KBM-7 (cell line): ENCODE measurements at places on chromosomes 7 and 10.
A peak's percentile ranks its signal among the peaks of the same experiment; 100 is the strongest.

GRCh38 chr10:119896937-119897770, 4.6 kb downstream of the SEC23IP start:
- no peak for DNase-seq

- no peak for DNase-seq
Measured at GRCh38 chr7:29885626-29886025, 79.3 kb downstream of the WIPF3 start.

DNA sequence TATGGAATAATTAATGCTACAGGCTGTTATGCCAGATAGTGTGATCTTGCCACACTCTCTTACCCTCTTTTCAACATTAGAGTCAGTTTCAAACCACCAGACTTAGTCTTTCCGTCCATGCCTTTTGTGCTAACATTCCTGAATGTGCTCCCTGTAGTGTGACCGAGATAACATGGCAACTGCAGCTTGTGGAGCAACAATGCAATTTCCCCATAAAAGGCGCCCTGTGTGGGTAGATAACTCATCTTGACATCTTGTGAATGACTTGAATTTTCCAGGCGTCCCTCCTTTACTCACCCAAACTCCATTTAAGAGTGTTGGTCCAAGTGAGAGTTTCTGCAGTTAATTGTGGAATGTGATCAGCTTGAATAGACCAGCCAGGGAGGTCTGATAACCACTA, 99.6 kb downstream of the DNAH11 start:
- no peak for DNase-seq

GRCh38 chr7:8500286-8500685, 66.9 kb downstream of the NXPH1 start:
- no peak for DNase-seq

GRCh38 chr7:137875746-137876145, 29.0 kb upstream of the DGKI start:
- no peak for DNase-seq

DNA sequence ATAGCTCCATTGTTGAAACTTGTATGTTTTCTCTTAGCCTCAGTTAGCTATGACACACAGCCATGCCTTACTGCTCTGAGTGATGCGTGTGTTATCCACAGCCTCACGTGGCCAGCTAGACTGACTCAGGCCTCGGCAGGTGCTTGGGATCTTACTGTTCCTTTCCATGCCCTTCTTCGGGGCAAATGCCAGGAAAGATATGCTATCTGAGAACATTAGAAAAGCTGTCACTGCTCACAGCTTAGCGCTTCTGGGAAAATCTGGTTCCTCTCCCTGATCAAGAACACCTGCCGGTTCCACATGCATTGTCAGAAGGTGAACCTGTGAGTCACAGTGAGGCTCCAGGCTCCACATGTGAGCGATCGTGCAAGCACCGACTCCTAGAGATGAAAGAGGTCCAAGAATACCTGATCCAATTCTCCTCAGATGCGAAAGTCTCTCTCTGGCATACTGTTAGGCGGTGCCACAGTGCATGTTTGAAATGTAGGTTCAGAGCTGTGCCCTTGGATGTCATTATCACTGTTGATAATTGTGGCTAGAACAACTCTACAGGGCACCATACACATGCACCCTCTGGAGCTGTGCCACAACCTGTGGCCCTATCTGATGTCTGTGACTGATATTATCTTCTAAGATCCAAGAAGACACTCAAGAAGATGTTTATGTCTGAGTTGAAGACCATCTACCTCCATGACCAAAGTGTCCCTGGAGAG, 247.8 kb upstream of the IGFBP3 start:
- DNase-seq = no peak

DNA sequence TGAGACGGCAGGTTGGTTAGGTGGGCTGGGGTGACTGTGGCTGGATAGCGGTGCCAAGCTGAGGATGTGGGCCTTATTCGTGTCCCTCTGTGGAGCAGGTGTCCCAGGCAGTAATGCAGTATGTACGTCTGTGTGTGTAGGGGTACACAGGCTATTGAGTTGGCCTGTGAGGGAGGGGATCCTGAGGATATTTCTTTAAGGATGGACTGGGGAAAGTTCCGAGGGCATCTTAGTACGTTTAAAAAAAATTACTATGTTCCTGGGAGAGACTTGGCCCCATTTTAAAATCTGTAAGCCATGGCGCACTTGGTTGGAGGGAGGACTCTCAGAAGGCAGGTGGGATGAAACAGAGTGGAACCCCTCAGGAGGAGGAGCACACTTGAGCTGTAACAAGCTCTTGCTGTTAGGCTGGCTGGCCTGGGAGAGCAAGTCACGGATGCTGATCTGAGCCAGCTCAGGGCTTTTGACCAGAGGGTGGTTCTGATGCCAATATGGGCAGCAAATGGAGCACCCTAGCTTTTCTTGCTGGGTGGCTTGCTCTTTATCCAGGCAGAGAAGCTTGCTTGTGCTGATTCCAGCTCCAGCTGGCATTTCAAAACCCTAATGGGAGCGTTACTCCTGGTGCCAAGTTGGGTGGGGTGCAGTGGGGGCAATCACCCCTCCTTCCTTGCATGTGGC, 765 bp downstream of the WBP1L start:
- peak; percentile 49 for DNase-seq

GRCh38 chr10:12502526-12503274, 153.4 kb downstream of the CAMK1D start:
- no peak for DNase-seq

GRCh38 chr7:16271990-16272665, 149.2 kb downstream of the CRPPA start:
- no peak for DNase-seq

DNA sequence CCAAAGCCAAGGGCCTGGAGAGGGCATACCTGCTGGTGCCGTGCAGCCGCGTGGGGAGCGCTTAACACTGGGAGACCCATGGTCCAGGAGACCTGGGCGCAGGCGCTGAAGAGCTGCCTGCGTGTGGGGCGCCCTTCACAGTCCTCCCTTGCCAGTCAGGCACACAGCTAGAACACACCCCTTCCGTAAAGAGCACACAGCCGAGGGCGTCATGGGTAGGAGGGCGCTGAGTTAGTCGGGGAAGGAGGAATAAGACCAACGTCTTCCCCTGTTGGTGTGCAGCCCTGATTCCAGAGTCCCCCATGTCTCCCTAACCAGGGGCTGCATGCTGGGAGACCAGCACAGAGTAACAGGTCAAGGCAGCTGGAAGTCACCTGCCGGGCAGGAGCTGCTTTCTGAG, 273.9 kb downstream of the USP6NL start:
- DNase-seq = peak; percentile 29

GRCh38 chr7:39589323-39590111, 23.3 kb downstream of the YAE1 start:
- DNase-seq = peak; percentile 94
